A549 treated with Hydrocortisone at 1 μM for 4 hours (cell line): ENCODE measurements at places on chromosomes 11 and 22. TPM values are rescaled to one million over a fixed set of nuclear protein-coding genes. Genes with fewer than 3 reads are reported as not detected.

RASD2 gene
- 0.68 to 0.84 TPM (median 0.82 TPM) in 5 replicates for total RNA-seq

OR8G1 gene
- not detected in 5 replicates for total RNA-seq

SLC15A3 gene
- total RNA-seq, result not detected in 5 replicates

C11orf65 gene
- total RNA-seq, result 0.16 to 0.60 TPM (median 0.21 TPM) in 5 replicates

PLAAT5 gene
- not detected in 5 replicates for total RNA-seq

NLRP14 gene
- total RNA-seq, result not detected in 5 replicates

CSRP3 gene
- not detected in 5 replicates for total RNA-seq

IL10RA gene
- 0.05 to 0.13 TPM (median 0.10 TPM) in 4 of 5 replicates, not detected in the other for total RNA-seq

OR5P2 gene
- not detected in 5 replicates for total RNA-seq

ZBED5 gene
- total RNA-seq, result 16.9 to 23.1 TPM (median 20.8 TPM) in 5 replicates

OR51B5 gene
- total RNA-seq, result not detected in 5 replicates

KDELR3 gene
- 16.8 to 20.6 TPM (median 19.8 TPM) in 5 replicates for total RNA-seq

NCF4 gene
- total RNA-seq, result 0.08 to 0.16 TPM (median 0.08 TPM) in 3 of 5 replicates, not detected in the others

C11orf87 gene
- 0.01 to 0.05 TPM (median 0.01 TPM) in 3 of 5 replicates, not detected in the others for total RNA-seq

PHF21B gene
- total RNA-seq, result 0.66 to 1.2 TPM (median 0.93 TPM) in 5 replicates

ADAMTS8 gene
- total RNA-seq, result 1.2 to 1.7 TPM (median 1.4 TPM) in 5 replicates

PDGFB gene
- total RNA-seq, result 3.2 to 4.5 TPM (median 3.4 TPM) in 5 replicates

ZNF280A gene
- 3.0 to 3.7 TPM (median 3.4 TPM) in 5 replicates for total RNA-seq

DYNC2H1 gene
- 5.6 to 7.5 TPM (median 6.3 TPM) in 5 replicates for total RNA-seq

GDPD4 gene
- not detected in 5 replicates for total RNA-seq

SCARF2 gene
- 0.66 to 1.2 TPM (median 0.86 TPM) in 5 replicates for total RNA-seq

DGCR6 gene
- total RNA-seq, result 1.1 to 2.1 TPM (median 1.5 TPM) in 5 replicates

TENM4 gene
- total RNA-seq, result 0.03 to 0.15 TPM (median 0.06 TPM) in 5 replicates

OR52I1 gene
- total RNA-seq, result not detected in 5 replicates

JRKL gene
- 4.2 to 8.3 TPM (median 5.6 TPM) in 5 replicates for total RNA-seq

GPR83 gene
- 0.07 to 0.10 TPM (median 0.07 TPM) in 5 replicates for total RNA-seq

IRAG1 gene
- 0.03 to 0.21 TPM (median 0.06 TPM) in 5 replicates for total RNA-seq

SEPTIN5 gene
- total RNA-seq, result 8.3 to 11.2 TPM (median 10.4 TPM) in 5 replicates
